ENCODE measurements at places on chromosomes 4 and X.

DNA sequence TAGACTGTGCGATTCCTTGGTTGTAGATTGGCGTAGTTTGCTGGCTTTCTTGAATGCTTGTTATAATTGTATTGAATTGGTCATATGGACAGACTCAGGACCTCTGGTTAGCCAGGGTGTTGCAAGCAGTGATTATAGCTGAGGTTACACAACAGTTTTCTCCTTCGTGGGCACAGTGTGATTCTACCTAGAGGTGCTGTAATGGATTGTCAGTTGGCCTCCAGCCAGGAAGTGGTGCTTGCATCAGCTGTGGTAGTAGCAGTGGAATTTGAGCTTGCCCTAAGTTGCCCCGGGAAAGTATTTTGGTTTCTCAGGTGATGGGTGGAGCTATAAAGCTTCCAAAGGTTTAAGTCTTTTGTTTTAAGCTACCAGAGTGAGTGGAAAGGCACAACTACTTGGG, 23.1 kb upstream of the GABRG1 start:
- DNase-seq, result no peak

DNA sequence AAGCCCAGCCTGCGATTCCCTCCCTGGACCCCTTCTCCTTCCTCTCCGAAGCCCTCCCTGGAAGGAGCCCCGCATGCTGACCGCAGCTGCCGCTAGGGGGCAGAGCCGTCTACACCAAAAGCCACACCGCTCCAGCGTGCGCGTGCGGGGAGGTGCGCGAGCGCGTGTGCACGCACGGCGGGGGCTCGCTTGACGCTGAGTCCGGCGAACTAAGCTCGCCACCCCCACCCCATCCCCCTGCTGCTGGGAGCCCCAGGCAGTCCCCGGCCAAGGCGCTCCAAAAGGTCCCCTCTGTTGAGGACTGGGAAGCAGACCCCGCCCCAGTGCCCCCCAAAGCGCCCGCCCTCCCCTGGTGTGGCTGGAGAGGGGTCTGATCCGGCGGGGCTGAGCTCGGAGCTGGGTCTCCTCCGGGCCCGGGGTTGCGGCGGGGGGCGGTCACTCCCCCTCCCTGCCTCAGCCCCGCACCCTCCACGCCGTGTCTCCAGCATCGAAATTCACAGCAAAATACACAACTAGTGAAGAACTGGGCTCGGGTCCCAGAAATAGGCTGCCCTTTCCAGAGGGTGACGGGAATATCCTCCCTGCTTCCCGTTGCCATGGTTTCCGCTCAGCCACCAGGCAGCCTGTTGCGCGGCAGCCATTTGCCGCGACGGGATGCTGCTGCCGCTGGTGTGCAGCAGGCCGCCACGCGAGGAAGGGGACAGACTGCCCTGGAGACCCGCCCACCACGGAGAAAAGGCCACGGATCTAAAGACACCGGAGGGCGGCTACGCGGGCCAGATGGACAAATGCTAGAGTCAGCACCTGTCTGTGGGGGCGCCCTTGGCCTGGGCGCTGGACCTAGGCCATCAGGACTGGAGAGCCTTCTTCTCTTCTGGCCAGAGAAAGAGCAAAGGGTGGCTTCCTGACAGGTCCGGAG, 11.2 kb upstream of the CCNQ start:
- DNase-seq, result no peak

GRCh38 chr4:112888622-112889021, 160.8 kb upstream of the ANK2 start:
- DNase-seq, result no peak

DNA sequence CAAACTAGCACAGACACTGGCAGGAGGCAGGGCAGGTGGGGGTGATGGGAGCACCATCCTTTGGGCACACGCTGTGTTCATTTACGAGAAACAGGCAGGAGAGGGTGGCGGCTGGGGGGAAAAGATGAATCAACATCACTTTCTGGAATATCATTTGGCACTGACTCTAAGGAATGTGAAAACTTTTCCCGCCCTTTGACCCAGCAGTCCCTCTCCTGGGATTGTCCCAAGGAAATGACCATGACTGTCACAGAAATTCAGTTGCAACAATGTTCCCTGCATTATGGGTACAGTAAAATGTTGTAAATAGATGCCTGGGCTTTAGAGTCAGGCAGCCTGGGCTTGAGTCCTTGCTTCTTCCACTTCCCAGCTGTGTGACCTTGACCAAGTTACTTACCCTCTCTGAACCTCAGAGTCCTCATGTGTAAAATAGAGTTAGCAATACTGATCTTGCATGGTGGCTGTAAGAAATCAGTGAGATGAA, 58.6 kb downstream of the ABLIM2 start:
- DNase-seq, result no peak

GRCh38 chr4:74627093-74627492, 167.2 kb downstream of the BTC start:
- no peak for DNase-seq

- no peak for DNase-seq
Measured at GRCh38 chr4:1757836-1758235, 35.3 kb upstream of the FGFR3 start.

Measured in NCI-H2081 treated with DMSO at 0.1 percent for 48 hours (cell line).